ENCODE measurements at places on chromosomes 13 and 19. TPM values are rescaled to one million over a fixed set of nuclear protein-coding genes. Genes with fewer than 3 reads are reported as not detected.

- no peak for DNase-seq
These were observed 184.9 kb downstream of the TM9SF2 start for GRCh38 chr13:99686157-99686572.

DNA sequence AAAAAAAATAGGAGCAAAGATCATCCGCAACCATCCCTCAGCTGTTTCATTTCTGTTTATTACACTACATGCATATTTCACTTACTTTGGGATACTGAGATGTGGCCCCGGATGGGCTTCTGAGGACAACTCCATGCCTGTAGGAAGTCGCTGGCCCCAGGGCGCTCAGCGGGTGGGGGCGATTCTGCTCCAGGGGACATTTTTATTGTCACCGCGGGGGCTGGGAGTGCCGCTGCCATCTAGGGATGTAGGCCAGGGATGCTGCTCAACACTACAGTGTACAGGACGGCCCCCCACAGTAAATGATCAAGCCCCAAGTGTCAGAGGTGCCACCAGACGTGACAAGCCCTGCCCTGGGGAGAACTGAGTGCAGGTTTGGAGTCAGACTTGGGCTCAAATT is 6.4 kb upstream of the BST2 start:
- no peak for DNase-seq

- DNase-seq, result no peak
These were observed 990 bp downstream of the LMTK3 start for GRCh38 chr19:48510421-48511268.

- DNase-seq, result no peak
These were observed 46.2 kb downstream of the GATAD2A start for GRCh38 chr19:19451429-19452242.

GRCh38 chr13:50552424-50552966 is 291.0 kb downstream of the DLEU7 start:
- DNase-seq, result no peak

GRCh38 chr19:10419200-10419645 is 1.1 kb upstream of the PDE4A start:
- no peak for DNase-seq

DNA sequence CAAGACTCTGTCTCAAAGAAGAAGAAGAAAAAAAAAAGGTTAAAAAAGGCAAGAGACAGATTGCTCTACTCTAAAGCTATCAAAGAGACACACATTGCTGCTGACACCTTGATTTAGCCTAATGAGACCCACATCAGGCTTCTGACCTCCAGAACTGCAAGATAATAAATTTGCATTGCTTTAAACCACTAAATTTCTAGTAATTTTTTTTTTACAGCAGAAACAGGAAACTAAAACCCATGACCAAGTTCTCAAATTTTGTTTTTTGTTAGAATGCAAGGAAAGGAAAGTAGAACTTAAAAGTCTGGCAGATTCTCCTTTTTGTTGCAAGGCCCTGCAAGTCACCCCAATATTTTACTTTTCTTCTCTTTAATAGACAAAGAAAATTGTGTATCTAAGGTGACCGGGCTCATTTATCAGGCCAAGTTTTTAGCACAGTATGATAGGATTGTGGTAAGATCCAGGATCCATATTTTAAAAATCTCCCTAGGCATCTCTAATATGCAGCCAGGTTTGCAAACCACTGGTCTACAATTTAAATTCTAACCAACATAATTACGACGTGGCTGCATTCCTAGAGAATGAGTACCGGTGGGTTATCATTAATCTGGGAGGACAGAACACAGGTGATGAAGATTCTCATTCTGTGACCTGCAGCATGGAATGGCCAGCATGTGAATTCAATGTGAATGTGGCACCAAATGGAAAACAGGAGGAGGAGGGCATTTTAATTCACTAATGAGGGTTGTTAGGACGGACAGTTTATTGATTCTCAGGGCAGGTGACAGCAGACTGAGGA is 56.7 kb upstream of the MED4 start:
- DNase-seq, result no peak

GRCh38 chr13:25811506-25811905 is 240.3 kb downstream of the SHISA2 start:
- DNase-seq, result no peak

- DNase-seq, result no peak
These were observed 126.1 kb downstream of the KDM4B start for GRCh38 chr19:5094768-5095567.

GRCh38 chr19:35992907-35993765 is 1.9 kb upstream of the SDHAF1 start:
- no peak for DNase-seq

DNA sequence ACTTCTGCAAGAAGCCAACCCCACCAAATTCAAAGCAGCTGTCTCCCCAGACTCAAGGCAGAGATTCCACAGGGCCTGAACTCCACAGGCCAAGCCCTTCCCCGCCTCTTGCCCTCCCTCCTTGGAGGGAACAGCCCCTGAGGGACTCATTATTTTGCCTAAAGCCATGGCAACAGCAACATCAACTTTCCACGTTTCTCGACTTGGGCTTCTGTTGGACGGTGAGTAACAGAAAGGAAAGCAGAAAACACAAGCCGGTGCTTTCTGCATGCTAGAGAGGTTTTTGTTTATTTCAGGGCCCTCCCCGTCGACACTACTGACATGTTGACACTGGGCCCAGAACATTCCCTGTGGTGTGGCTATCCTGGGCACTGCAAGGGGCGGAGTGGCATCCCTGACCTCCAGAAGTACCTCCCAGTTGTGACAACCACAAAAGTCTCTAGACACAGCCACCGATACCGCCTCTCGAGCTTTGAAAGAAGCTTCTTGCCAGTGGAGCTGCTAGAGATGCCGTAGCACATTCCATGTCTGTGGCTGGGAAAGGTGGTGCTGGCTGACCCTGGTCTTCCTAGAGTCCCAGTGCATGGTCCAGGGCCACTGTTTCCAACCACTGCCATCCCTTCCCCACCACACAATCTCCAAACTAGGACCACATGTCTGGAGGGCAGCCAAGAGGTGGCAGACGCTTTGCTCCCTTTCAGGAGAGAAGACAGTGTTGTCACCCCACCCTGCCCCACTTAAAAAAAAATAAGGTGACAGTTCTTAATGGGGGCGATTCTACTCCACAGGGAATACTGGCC is 12.8 kb downstream of the CAPS start:
- no peak for DNase-seq

DNA sequence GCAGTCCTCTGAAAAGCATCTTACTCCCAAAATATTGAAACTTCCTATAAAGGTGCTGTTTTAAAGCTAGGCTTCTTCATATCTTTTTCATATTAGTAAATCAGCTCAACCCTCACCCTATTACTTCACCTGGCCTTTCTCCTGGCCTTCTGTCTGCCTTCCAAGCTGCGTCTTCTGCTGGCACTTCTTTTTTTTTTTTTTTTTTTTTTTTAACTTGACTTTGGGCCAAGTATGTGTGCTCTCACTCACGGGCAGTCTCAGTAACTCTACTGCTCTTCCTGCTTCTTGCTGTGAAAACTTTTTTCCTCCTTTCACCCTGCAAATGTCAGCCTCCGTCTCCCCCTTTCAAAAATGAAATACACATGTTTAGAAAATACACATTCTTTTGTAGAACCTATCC is 41.2 kb upstream of the KCTD4 start:
- DNase-seq, result no peak

GRCh38 chr19:791567-792305 is 5.5 kb upstream of the PTBP1 start:
- no peak for DNase-seq

DNA sequence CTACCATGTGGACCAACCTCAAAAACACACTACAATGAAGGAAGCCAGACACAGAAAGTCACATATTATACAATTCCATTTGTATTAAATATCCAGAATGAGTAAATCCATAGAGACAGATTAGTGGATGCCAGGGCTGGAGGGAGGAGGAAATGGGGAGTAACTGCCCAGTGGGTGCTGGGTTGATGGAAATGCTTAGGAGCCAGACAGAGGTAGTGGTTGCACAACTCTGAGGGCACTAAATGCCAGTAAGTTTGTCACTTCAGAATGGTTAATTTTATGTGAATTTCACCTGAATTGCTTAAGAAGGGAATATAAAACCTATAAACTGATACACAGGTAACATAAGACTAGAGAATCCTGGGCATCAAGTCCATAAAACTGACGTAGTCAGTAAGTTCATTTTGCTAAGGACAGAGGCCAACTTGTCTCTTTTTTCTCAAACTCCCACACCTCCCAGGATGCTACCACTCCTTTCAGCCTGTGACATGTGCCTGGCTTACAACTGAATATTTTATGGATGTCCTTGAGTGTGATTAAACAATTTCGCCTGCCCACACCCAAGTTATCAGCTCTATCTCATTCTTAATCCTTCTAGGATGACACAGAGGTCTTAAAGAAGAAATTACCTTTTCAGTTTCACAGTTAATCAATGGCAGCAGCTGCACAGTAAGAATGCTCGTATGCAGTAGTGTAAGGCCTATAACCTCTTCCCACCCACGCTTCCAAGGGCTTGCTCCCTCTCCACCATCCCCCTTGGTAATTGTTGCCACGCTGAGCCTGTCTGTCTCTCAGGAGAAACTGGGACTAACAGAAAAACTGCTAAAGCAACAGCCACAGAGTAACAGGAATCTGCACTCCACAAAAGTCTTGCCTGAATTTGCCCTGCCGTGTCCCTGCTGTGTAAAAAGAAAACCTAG is 5.9 kb upstream of the MLNR start:
- no peak for DNase-seq

The ZNF208 gene
- not detected for total RNA-seq

The PIBF1 gene
- 19.1 TPM for total RNA-seq

The ZNF888 gene
- 9.1 TPM for total RNA-seq

The PCDH20 gene
- total RNA-seq, result not detected

The TEX101 gene
- total RNA-seq, result not detected

The INAFM1 gene
- 0.73 TPM for total RNA-seq

The FSD1 gene
- total RNA-seq, result 23.6 TPM

The DDA1 gene
- 30.3 TPM for total RNA-seq
